ENCODE measurements at places on chromosomes 1 and 21.

DNA sequence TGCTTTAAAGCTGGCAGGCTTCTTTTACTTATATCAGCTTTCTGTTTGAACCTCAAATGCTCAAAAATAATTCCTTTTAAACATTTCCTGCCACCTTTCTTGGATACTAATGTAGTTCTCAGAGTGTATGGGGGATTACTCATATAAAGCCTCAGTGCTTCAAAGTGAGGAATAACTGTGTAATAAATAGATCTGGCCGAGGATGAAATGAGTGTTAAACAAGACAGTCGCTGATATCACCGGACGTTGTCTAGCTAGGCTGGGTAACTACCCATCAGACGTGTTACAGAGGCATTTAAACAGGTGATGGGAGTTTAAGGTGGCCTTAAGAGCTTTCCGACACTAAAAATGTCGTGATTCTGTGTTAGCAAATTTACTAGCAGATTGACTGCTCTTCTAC lies 53.1 kb downstream of the VANGL2 start:
- no peak for DNase-seq
- no peaks in the 10 kb centered on the region for H3K4me1 ChIP-seq
- no peaks in the 10 kb centered on the region for H3K27me3 ChIP-seq
- no peak overlapping the region for H3K27ac ChIP-seq
- no peaks in the 10 kb centered on the region for H3K36me3 ChIP-seq

GRCh38 chr1:3003941-3004270 lies 17.4 kb upstream of the ACTRT2 start:
- no peak overlapping the region for H3K4me3 ChIP-seq
- H3K27me3 ChIP-seq, result peaks cover 9% of the 10 kb centered on the region
- no peaks in the 10 kb centered on the region for H3K36me3 ChIP-seq
- H3K4me1 ChIP-seq, result no peaks in the 10 kb centered on the region
- H3K27ac ChIP-seq, result no peak overlapping the region
- DNase-seq, result no peak

DNA sequence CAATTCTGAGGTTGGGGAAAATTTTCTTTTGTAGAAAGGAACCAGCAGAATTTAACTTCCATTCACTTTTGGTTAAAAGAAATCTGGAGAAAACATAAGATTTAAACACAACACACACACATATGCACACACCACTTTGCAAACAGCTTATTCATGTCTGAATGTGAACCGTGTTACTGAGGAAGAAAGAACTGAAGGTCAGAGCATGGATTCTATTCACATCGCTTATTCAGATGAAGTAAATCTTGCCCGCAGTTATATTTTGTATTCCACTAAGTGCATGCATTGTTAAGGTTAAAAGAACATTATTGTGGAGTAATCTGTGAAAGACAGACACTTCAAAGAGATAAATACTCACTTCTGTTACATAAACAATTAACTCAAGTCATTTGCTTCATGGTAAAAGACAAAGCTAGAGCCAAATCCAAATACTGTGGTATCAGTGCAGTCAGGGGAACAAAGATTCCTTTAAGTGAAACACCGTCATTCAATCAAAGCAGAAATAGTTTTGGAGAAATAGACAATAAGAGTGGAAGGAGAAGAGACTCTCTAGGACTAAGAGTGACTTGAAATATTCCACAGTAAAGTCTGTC lies 82.0 kb downstream of the LRRC53 start:
- no peak for DNase-seq
- no peaks in the 10 kb centered on the region for H3K27me3 ChIP-seq
- H3K27ac ChIP-seq, result no peak overlapping the region
- H3K36me3 ChIP-seq, result no peaks in the 10 kb centered on the region
- H3K4me3 ChIP-seq, result no peak overlapping the region

DNA sequence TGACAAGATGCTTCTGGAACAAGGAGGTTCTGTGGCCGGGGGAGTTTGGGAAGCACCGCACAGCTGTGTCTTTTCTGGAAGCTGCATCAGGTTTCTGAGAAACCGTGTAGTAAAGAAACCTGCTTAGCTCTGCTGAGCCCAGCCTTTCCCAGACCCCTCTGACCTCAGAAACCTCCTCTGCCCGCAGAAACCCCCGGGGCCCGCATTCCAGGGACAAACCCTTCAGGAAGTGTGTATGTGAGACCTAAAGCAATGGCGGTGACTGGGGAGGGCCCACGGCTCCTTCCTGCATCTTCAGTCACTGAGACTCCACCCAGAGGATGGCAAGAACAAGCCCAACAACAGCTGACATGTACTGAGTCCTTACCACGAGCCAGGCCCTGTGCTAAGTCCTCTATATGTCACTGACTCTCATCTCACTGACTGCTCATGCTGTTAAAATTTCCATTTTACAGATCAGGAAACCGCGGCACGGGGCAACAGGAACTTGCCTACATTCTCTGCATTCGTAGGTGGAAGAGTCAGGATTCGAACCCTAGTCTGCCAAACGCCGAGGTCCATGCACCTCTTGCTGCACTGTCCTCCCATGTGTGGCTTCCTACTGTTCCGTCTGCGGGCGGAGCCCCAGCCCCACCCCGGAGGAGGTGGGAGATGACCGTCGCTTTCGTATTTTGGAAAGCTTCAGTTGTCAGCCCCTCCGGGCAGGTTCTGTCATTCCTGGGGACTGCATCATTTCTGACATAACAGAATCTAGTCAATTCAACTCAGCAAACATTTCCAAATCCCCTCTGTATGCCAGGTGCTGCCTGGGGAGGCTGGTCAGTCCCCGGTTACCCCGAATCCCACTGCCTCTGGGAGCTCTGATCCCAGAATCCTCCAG lies 73.3 kb upstream of the KLHDC7A start:
- H3K4me1 ChIP-seq, result no peaks in the 10 kb centered on the region
- H3K4me3 ChIP-seq, result no peak overlapping the region
- no peak for DNase-seq
- H3K36me3 ChIP-seq, result no peaks in the 10 kb centered on the region
- no peak overlapping the region for H3K27ac ChIP-seq

DNA sequence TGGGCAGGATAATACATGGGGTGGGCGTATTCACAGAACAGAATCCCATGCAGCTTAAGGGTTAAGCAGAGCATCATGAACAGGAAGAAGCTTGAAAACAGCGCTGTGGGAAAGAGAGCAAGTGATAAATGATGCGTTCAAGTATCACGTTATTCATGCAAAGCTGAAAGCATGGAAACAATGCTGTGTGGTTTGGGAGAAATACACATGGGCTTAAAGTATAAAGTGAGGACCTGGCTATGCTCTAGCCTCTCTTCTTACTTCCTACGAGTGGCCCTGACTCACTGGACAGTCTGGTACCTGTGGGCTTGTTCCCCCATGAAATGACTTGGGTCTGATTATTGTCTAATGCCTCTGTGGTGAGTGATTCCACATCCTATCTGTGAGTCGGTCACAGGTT lies 25.7 kb downstream of the TMPRSS2 start:
- H3K27me3 ChIP-seq, result no peaks in the 10 kb centered on the region
- no peak overlapping the region for H3K27ac ChIP-seq
- H3K4me3 ChIP-seq, result no peak overlapping the region
- DNase-seq, result no peak

DNA sequence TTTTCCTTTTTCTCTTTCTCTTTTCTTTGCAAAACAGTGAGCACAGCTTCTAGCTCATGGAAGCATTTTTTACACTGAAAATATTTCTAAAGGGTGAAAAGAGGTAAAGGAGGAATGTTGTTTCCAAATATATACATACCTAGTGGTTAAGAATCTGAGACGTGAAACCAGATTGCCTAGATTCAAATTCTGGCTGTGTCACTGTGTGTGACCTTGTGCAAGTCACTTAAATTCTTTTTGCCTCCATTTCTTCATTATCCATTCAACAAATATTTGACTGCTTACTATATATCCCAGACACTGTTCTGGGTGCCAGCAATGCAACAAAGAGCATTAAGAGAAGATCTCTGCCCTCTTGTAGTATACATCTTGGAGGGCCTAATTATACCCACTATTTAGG lies 53.3 kb downstream of the ZFYVE9 start:
- no peak overlapping the region for H3K27ac ChIP-seq
- H3K4me1 ChIP-seq, result no peaks in the 10 kb centered on the region
- no peaks in the 10 kb centered on the region for H3K27me3 ChIP-seq

DNA sequence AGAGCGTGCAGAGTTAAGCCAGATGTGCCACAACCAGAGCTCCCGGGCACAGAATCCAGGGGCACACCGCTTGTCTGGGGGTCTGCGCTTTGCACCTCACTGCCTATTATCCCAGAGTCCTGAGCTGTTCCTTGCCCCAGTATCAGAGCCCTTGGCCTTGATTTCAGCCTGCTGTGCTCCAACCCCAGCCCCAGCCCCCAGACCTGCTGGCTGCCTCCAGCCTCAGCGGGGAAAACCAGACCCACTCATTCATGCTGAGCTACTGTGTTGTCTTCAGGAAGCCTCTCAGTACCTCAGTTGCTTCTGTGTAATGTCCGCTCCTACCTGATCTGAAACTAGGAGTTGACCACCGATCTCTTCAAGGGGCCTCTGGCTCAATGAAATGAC lies 1.1 kb downstream of the IKBKE start:
- DNase-seq, result no peak
- peaks cover 18% of the 10 kb centered on the region for H3K4me1 ChIP-seq
- H3K4me3 ChIP-seq, result peak overlapping the region; percentile 77
- peaks cover 8% of the 10 kb centered on the region for H3K27me3 ChIP-seq
- H3K27ac ChIP-seq, result no peak overlapping the region
- peaks cover 17% of the 10 kb centered on the region for H3K36me3 ChIP-seq

DNA sequence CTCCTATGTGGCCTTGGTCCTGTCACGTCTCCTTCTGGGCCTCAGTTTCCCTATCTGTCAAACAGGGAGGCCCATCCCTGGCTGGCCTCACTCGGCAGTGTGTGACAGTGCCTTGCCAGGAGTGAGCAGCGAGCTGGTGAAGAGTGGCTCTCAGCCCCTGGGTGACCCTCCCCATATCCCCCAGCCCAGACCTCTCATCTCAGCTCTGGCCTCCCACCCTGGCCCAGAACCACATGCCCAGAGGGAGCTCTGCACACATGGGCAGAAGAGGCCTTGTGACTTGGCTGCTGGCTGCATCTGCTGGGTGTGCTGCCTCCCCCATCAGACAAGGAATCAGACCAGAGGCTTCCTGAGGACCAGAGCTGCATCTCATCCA lies 19.5 kb upstream of the PADI1 start:
- DNase-seq, result no peak
- no peaks in the 10 kb centered on the region for H3K36me3 ChIP-seq
- H3K27me3 ChIP-seq, result peaks cover 5% of the 10 kb centered on the region
- H3K27ac ChIP-seq, result no peak overlapping the region

- no peak for DNase-seq
- no peak overlapping the region for H3K27ac ChIP-seq
- H3K4me3 ChIP-seq, result no peak overlapping the region
- no peaks in the 10 kb centered on the region for H3K36me3 ChIP-seq
- no peaks in the 10 kb centered on the region for H3K4me1 ChIP-seq
Observed at GRCh38 chr21:35628316-35628715, 432.0 kb downstream of the SETD4 start.
